ENCODE measurements at places on chromosomes 6 and 20. TPM values are rescaled to one million over a fixed set of nuclear protein-coding genes. Genes with fewer than 3 reads are reported as not detected.

Gene KHDC1L
- not detected for total RNA-seq

Gene DEFB124
- not detected for total RNA-seq

Gene FAM83C
- total RNA-seq = not detected

Gene HSPA1B
- total RNA-seq = 97.3 TPM

Gene MKKS
- 7.4 TPM for total RNA-seq

Gene PLG
- not detected for total RNA-seq

Gene CD24
- 1.7 TPM for total RNA-seq

Gene MYO6
- 54.6 TPM for total RNA-seq

Gene AKAP12
- total RNA-seq = 460 TPM

Gene CDH26
- total RNA-seq = not detected

Gene RBL1
- total RNA-seq = 34.7 TPM

Gene PPP1R14C
- not detected for total RNA-seq

Gene NKX2-4
- total RNA-seq = not detected

Measured in thoracic aorta endothelial cell (primary cell).